Prostate gland (tissue), 2 donors: ENCODE measurements at places on chromosomes 1 and 21. TPM values are rescaled to one million over a fixed set of nuclear protein-coding genes. Genes with fewer than 3 reads are reported as not detected.

DNA sequence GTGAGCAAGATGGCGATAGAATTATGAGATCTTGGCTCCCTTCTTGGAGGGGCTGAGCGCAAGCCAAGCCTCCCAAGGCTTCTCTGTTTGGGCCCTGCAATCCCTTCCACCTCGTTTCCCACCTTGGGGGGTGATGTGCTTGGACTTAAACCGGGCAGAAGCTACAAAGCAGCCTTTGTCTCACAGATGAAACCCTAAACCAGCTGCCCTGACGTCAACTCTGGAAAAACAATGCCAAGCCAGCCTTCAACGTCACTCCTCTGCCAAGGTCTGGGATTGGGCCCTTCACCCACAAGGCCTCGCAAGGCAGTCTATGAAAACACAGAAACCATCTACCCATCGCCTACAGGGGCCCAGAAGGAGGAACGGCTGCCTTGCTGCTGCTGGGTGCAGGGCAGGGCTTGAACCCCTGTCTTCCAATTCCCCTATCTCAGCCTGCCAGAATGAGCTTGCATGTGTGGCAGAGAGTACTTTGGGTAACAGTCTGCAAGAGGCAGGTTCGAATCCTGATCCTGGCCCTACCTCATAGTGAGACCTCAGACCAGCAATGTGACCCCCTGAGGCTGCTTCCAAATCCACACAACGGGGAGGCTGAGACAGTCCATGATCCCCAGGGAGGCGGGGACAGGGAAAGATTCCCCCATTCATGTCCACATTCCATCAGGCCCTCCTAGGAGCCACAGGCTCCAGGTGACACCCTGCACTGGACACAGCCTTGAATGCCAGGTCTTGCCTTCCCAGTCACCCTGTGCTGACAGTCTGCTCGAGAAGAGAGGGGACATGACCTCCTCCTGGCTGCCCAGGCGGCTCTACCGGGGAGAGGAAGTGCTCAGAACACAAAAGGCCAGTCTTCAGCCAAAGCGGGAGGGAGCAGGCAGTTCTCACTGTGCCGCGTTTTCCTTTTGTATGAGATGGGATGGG lies 15.0 kb downstream of the IFFO2 start:
- DNase-seq, result peak; percentile 70

TSPEAR gene
- total RNA-seq, result 0.85 TPM

GRCh38 chr1:149916193-149916897 lies 1.3 kb downstream of the SV2A start:
- DNase-seq, result no peak

GRCh38 chr1:200336901-200337391 lies 72.9 kb downstream of the ZNF281 start:
- no peak for DNase-seq

MSH4 gene
- 0.91 TPM for total RNA-seq

RSPH1 gene
- 2.6 TPM for total RNA-seq

DNAJB4 gene
- total RNA-seq, result 22.8 TPM

- peak; percentile 93 for DNase-seq
Measured at GRCh38 chr1:114346480-114347029, 164.4 kb downstream of the TRIM33 start.

GRCh38 chr1:162913345-162913744 lies 52.4 kb upstream of the CCDC190 start:
- peak; percentile 75 for DNase-seq

DNA sequence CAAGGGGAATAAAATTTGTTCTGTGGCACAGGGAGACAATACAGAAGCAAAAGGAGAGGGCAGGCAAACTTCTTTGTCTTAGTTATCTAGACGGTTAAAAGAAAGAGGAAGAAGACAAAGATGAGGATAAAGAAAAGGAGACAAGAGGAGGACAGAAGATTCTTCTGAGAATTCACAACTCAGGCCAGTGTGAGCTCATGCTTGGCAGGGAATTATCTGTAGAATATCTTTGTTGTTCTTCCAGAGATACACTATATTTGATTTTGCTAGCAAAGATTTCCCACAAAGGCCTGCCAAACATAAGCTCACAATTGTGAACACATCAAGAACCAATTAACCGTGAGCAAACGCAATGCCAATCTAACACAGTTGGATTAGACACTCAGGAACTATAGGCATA lies 21.4 kb downstream of the SLC16A1 start:
- DNase-seq, result peak; percentile 8

- DNase-seq, result no peak
Measured at GRCh38 chr1:186654741-186655140, 25.5 kb downstream of the PTGS2 start.

REN gene
- total RNA-seq, result 0.36 TPM

- no peak for DNase-seq
Measured at GRCh38 chr1:237045278-237046016, 3.5 kb downstream of the RYR2 start.

DNA sequence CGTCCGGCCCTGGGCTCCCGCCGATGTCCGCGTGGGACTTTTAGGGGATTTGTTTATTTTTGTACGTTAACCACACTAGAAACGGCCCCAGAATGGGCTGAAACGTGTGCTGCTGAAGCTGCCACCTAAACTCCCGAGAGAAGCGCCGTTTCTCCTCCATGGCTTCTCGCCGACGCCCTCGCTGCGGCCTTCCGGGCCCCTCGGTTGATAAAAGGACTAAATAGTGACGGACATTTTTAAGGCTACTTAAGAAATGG lies 678 bp upstream of the PTTG1IP start:
- DNase-seq, result no peak

DNA sequence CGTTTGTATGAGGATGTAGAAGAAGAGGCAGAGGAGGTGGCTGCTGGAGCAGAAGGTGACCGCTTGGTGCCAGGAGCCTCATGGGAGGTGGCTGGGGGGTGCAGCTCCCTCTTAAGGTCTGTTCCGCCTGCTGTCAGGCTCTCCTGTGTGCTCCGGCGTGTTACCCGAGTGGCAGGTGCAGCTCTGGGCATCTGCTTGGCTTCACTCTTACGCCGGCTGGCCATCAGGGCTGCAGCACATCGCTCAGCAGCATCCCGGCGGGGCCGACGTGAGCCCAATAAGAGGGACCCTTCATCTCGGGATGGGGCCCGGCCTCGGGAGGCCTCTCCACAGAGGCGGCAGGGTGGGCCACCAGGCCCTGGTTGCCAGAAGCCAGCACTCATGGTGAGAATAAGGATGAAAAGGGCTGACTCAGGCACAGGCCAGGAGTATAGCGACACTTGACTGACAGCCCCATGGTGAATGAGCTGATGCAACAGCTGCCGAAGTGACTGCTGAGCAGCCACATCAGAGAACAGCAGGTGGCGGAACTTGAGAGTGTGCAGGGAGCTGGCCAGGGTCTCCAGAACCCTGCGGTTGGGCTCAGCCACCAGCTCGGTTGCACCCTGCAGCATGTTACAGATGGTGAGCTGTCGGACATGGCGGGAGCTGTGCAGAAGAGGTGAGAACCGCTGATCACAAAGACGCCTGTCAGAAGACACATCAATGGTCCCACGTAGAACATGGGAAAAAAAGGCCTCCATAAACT lies 17.5 kb downstream of the LRRC41 start:
- DNase-seq, result no peak

OR6K3 gene
- total RNA-seq, result not detected

HSD3B2 gene
- total RNA-seq, result not detected

- DNase-seq, result no peak
Measured at GRCh38 chr1:20189664-20190063, 3.3 kb upstream of the PLA2G2C start.

- no peak for DNase-seq
Measured at GRCh38 chr1:103170609-103171008, 62.3 kb upstream of the COL11A1 start.

DNA sequence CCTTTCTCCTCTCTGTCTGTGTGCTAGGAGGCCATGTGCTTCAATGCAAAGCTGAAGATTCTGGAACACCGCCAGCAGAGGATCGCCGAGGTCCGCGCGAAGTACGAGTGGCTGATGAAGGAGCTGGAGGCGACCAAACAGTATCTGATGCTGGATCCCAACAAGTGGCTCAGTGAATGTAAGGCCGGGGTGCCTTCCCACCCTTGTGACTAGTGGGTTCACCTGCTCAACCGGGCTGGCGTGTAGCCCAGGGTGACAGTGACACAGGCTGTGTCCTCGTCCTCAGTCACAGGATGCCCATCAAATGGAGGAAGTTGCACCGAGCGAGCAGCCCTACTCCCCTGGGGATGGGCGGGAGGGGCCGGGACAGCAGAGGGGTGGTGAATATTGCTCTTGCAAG lies 544.1 kb downstream of the KIF26B start:
- no peak for DNase-seq

DNA sequence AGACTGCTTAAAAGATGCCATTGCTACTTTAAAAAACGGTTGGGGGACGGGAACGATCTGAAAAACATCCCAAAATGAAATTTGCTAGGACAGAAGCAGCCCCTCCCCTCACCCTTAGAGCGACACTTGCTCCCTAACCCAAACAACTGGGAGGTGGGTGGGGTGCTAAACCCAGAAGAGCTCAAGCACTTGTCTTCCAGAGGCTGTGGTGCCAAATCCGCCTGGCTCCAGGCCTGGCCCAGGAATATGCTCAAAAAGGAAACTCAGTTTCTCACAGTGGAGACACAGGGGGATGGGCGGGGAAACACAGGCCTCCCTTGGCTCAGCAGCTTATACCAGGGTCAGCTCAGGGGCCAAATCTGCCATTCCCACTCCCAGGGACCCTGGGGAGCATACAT lies 644 bp upstream of the PBXIP1 start:
- DNase-seq, result no peak

DNA sequence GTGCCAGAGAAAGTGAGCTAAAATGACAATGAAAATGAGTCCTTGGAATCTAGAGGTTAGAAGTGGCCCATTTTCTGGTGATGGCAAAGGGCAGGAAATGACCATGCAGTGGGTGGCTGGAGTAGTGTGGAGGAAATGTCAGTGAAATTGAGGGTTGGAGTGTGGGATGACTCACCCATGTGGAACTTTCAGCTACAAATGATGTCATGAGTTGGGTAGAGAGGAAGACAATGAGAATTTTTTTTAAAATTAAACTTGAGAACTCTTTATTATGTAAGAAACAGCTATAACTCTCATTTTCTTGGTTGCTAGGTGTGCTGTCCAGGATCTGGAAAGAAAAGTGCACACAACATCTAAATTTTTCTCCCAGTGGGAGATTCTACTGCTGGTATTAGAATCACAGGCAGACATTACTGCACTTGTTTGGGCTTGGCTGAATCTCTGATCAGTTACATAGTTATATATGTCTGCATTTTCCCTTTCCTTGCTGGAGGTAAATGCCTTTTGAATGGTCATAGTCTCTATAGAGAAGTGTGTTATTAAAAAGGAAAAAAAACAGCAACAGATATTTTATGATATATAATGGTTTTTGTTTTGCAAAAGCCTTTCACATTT lies 56.8 kb upstream of the GNG12 start:
- DNase-seq, result no peak

DNA sequence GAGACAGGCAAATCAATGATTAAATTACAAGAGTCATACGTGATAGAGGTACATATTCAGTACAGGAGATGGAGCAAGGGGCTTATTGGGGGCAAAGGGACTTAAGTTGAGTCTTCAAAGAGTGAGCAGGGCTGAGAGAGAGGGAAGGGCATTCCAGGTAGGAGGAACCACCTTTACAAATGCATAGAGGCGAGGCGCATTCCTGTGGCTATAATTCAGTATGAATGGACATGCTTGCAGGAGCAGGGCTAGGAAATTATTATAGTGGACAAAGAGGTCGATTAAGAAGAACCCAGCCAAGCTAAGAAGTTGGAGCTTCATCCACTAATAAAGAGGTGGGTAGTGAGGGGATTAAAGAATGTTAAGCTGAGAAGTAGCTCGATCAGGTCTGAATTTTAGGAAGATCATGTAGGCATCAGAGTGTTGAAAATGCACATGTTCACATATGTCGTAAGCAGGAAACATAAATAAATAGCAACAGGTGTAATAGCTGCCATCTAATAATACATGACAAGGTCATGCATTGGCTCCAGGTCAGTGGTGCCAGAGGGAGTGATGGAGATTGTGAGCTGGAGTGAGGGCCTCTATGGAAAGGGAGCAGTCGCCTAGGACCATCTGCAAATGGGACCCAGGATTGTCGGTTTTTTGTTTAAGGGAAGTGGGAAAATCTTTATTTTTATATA lies 12.0 kb upstream of the HNRNPU start:
- DNase-seq, result no peak

DNA sequence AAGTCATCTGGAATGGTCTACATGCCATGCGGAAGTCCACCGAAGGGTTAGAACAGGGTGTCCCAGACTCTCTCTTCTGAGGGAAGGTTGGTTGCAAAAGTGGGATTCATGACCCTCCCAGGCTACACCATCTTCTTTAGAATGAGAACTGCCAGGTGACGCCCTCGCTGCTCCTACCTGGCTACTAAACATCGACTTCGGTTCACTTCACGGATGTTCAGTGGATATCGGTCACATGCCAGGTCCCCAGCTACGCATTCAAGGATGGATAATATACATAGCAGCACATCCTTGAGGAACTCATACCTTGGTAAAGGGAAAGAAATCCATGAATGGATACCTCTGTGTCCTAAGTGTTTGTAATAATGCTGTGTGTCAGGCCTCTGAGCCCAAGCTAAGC lies 3.3 kb upstream of the OPTC start:
- no peak for DNase-seq

FAM72A gene
- 2.2 TPM for total RNA-seq
